Coronary artery (tissue), 2 donors: ENCODE measurements at places on chromosomes 12 and 14.

DNA sequence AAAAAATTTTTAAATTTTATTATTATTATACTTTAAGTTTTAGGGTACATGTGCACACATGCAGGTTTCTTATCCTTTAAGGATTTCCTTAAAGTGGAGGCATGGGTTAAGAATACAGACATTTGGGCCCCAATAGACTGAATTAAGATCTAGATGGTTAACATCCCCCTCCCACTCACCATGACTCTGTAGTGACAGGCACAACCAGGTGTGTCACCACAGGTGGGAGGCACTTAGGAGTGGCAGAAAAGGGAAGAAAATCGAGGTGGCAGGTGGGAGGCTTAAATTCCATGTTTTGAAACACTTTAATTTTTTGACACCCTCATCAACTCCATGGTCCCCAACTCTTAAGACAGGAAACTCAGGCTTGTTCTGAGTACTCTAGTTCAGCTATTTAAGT lies 37.6 kb upstream of the GRIP1 start:
- no peak for DNase-seq

GRCh38 chr12:113306382-113306781 lies 28.5 kb downstream of the SLC8B1 start:
- DNase-seq = no peak

DNA sequence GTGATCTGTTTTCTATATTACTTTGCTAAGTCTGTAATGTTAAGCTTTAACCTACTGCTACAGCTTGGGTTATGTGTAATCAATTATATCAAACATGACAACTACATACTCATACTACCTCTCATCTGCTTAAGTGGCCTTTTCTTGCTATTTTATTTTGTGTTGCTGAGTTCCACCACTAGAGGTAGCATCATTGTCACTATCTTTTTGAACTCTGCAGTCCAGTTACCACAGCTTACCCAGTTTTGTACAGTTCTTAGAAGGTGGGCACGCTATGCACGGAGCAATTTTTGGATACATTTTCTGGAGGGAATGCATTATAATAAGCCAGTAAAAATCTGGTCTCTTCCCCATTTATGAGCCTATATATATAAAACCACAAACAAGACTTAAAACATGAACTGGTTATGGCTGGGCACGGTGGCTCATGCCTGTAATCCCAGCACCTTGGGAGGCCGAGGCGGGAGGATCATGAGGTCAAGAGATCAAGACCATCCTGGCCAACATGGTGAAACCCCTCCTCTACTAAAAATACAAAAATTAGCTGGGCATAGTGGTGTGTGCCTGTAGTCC lies 48.5 kb downstream of the SAV1 start:
- DNase-seq = no peak

GRCh38 chr14:89131004-89131750 lies 285.9 kb downstream of the FOXN3 start:
- no peak for DNase-seq

DNA sequence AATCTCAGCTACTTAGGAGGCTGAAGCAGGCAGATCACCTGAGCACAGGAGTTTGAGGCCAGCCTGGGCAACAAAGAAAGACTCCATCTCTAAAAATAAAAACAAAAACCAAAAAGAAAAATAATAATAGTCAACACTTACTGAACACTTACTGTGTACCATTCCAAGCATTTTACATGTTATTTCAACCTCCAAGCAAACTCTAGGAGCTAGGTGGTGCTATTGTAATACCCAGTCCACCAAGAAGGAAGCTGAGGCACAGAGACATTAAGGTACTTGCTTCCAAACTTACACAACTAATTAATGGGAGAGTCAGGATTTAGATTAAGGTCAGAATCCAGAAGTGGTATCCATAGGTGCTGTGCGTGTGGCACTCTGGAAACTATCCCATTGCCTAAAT lies 13.7 kb upstream of the OR6J1 start:
- no peak for DNase-seq

- peak; percentile 75 for DNase-seq
Measured at GRCh38 chr12:22787557-22787956, 162.6 kb downstream of the ETNK1 start.

- no peak for DNase-seq
Measured at GRCh38 chr12:11581179-11581755, 68.2 kb upstream of the ETV6 start.

- DNase-seq = no peak
Measured at GRCh38 chr14:25032092-25032784, 17.7 kb downstream of the STXBP6 start.

GRCh38 chr12:13875744-13876143 lies 105.7 kb downstream of the GRIN2B start:
- DNase-seq = no peak

- no peak for DNase-seq
Measured at GRCh38 chr14:99535448-99535847, 54.2 kb downstream of the CCNK start.

- DNase-seq = no peak
Measured at GRCh38 chr12:112321245-112321644, 61.0 kb downstream of the HECTD4 start.
